GM12878 (cell line): ENCODE measurements at places on chromosomes 3 and 15. TPM values are rescaled to one million over a fixed set of nuclear protein-coding genes. Genes with fewer than 3 reads are reported as not detected.

- no peak for DNase-seq
These were observed 142.4 kb upstream of the TMC3 start for GRCh38 chr15:81516461-81516860.

The XIRP1 gene
- 0.38 and 0.40 TPM in 2 replicates for total RNA-seq

- no peak for DNase-seq
These were observed 101.6 kb downstream of the CPN2 start for GRCh38 chr3:194249323-194250097.

DNA sequence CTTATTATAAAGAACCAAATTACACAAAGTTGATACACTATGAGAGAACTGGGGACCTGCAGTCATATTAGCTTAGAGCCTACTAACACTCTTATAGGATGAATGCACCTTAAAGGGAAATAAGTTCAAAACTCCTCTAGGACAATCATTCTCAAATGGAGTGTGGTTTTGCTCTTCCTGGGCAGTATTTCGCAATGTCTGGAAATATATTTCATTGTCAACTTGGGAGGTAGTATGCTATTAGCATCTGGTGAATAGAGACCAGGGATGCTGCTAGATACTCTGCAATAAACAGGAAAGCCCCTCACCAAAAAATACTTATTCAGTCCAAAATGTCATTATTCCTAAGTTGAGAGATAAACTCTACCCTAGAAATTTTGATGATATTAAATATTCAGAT is 451.4 kb upstream of the ARPP21 start:
- no peak for DNase-seq
